ENCODE measurements at places on chromosomes 3 and 15. TPM values are rescaled to one million over a fixed set of nuclear protein-coding genes. Genes with fewer than 3 reads are reported as not detected.
A peak's percentile ranks its signal among the peaks of the same experiment; 100 is the strongest.

IL17RC gene
- total RNA-seq, result 0.93 TPM

HIGD2B gene
- 0.30 TPM for total RNA-seq

PBRM1 gene
- 66.2 TPM for total RNA-seq

ATP13A5 gene
- total RNA-seq, result not detected

C2CD4A gene
- 1.8 TPM for total RNA-seq

SLC9A9 gene
- 5.2 TPM for total RNA-seq

CCRL2 gene
- total RNA-seq, result 2.5 TPM

FBXW12 gene
- not detected for total RNA-seq

KATNBL1 gene
- total RNA-seq, result 39.2 TPM

CCR1 gene
- total RNA-seq, result 0.17 TPM

METTL6 gene
- 29.6 TPM for total RNA-seq

CCR3 gene
- not detected for total RNA-seq

RAD51 gene
- 73.2 TPM for total RNA-seq

MGA gene
- 35.6 TPM for total RNA-seq

DNA sequence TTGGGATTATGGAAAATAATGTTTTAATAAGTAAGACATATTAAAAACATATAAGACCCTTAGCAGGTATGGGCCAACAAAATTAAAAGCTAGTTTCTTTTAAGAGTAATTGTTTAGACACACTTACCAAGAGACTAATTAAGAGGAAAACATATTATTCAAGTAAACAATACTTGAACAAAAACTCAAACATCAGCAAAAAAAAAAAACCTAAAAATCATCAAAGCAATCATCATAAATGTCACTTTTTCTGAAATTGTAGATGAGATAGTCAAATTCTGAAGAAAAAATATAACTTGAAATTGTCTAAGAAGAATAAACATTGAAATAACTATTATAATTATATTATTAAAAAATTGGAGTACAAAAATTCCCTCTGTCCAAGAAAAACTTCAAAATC, 1318.2 kb downstream of the ZPLD1 start:
- H3K27ac ChIP-seq, result no peak overlapping the region
- no peaks in the 10 kb centered on the region for H3K4me1 ChIP-seq
- no peak for DNase-seq
- no peak overlapping the region for H3K4me3 ChIP-seq
- H3K27me3 ChIP-seq, result no peaks in the 10 kb centered on the region
- H3K36me3 ChIP-seq, result no peaks in the 10 kb centered on the region

- H3K36me3 ChIP-seq, result peaks cover 2% of the 10 kb centered on the region
- H3K27me3 ChIP-seq, result peaks cover 12% of the 10 kb centered on the region
- peak overlapping the region; percentile 96 for H3K4me3 ChIP-seq
- H3K4me1 ChIP-seq, result peaks cover 22% of the 10 kb centered on the region
- no peak for DNase-seq
- H3K27ac ChIP-seq, result peak overlapping the region; percentile 87
These were observed 672 bp downstream of the NEDD4 start for GRCh38 chr15:55992769-55993110.

DNA sequence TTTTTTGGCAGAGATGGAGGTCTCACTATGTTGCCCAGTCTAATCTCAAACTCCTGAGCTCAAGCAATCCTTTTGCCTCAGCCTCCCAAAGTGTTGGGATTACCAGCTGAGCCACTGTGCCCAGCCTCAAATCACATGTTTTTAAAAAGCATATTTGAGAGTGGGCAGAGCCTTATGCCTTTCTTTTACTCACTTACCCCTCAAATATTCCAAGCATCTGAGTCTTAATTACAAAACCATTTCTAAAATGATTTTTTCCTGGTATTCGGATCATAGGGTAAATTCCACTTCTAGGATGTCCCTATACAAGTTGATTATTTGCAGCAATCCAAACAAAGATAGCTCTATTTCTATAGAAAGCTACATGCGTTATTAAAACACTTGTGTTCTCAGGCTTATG, 106.1 kb downstream of the RFTN1 start:
- H3K4me1 ChIP-seq, result peaks cover 21% of the 10 kb centered on the region
- no peaks in the 10 kb centered on the region for H3K27me3 ChIP-seq
- H3K27ac ChIP-seq, result no peak overlapping the region
- no peak for DNase-seq
- H3K36me3 ChIP-seq, result peaks cover 2% of the 10 kb centered on the region

GRCh38 chr3:40299721-40300335, 9.7 kb upstream of the EIF1B start:
- H3K27ac ChIP-seq, result no peak overlapping the region
- no peak overlapping the region for H3K4me3 ChIP-seq
- H3K36me3 ChIP-seq, result no peaks in the 10 kb centered on the region

- H3K27ac ChIP-seq, result no peak overlapping the region
- no peaks in the 10 kb centered on the region for H3K4me1 ChIP-seq
- H3K4me3 ChIP-seq, result no peak overlapping the region
These were observed 7.0 kb upstream of the NIPA2 start for GRCh38 chr15:22831473-22831872.

DNA sequence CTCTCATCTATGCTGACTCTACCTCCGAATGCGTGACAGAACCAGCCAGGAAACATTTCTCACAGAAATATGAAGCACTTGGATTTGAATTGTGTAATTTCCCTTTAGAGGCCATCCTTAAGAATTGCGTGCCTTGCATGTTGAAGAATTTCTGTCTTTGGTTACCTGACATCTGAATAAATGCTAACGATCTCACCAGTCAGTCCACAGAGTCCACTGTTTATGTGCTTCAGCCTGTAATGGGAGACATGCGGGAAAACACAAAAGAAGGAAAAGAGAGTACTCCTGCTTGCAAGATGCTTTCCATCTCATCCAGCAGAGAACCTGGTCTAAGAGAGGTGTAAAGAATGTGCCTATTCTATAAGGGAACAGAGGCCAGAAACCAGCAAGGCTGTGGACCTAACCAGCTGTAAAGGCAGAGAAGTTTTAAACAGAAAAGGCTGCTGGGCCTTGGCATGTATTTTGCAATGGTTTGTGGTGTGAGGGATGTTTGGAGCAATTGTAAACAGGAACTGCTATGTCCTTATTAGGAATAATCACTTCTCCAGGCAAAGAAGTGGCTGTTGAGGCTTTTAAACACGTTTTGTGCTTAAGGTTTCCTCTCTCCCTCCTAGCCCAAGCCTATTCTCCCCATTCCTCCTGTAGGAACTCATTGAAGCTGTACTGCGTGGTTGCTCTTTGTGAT, 36.4 kb upstream of the BOC start:
- no peak for DNase-seq
- no peak overlapping the region for H3K4me3 ChIP-seq
- peaks cover 10% of the 10 kb centered on the region for H3K27me3 ChIP-seq
- no peaks in the 10 kb centered on the region for H3K4me1 ChIP-seq

GRCh38 chr3:161343986-161344385, 27.3 kb downstream of the SPTSSB start:
- peaks cover 63% of the 10 kb centered on the region for H3K27me3 ChIP-seq
- no peak for DNase-seq
- H3K4me1 ChIP-seq, result peaks cover 10% of the 10 kb centered on the region
- H3K27ac ChIP-seq, result no peak overlapping the region
- no peaks in the 10 kb centered on the region for H3K36me3 ChIP-seq

DNA sequence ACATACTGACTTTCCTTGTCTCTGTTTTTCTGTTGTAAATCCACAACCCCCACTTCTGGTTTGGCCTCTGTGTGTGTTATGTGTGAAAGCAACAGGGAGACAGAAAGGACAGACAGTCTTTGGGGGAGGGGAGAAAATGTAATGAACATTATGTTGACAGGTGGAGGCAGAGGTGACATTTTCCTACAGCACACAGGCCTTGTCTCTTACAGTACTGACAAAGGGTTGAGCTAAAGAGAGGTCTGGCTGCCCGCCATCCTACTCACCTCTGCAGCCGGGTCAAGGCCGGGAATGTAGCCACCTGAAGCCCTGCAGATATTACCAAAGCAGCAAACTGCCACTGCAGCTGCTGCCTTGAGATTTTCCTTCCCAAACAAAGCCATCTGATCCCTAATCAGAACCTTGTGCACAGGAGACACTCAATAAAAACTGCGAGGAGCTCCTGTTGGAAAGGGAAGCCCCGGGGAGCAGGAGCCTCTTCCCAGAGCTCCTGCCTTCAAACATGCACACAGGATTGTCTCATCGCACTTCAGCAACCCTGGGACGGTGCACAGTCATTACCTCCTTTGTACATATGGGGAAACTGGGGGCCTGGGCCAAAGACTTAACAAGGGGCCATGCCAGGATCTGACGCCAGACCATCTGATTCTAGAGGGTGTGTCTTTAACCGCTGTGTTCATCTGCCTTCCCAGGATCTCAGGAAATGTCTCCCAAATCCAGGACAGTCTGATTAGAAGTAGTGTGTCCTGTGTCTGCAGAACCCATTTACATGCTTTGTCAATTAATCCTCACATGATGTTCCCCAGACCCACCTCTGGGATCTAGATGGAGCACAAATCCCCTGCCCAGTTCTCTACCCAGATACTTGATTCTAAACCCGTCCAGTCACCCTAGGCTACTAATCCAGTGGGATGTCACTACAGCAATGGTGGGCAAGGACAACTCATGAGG, 14.2 kb downstream of the MYO5C start:
- no peaks in the 10 kb centered on the region for H3K36me3 ChIP-seq
- H3K4me3 ChIP-seq, result no peak overlapping the region
- DNase-seq, result no peak
- H3K27me3 ChIP-seq, result no peaks in the 10 kb centered on the region
- no peak overlapping the region for H3K27ac ChIP-seq

GRCh38 chr3:131109156-131109555, 82.5 kb downstream of the NEK11 start:
- no peaks in the 10 kb centered on the region for H3K36me3 ChIP-seq
- H3K4me1 ChIP-seq, result no peaks in the 10 kb centered on the region
- DNase-seq, result no peak
- no peak overlapping the region for H3K4me3 ChIP-seq
- no peaks in the 10 kb centered on the region for H3K27me3 ChIP-seq

GRCh38 chr3:118991775-118992174, 42.9 kb downstream of the IGSF11 start:
- H3K36me3 ChIP-seq, result no peaks in the 10 kb centered on the region
- H3K27me3 ChIP-seq, result peaks cover 7% of the 10 kb centered on the region
- no peak overlapping the region for H3K27ac ChIP-seq
- no peak for DNase-seq

- peak overlapping the region; percentile 58 for H3K4me3 ChIP-seq
- H3K27me3 ChIP-seq, result no peaks in the 10 kb centered on the region
- H3K36me3 ChIP-seq, result peaks cover 32% of the 10 kb centered on the region
- peaks cover 48% of the 10 kb centered on the region for H3K4me1 ChIP-seq
- no peak for DNase-seq
These were observed 610.0 kb downstream of the FOXP1 start for GRCh38 chr3:70973558-70973957.

- no peak overlapping the region for H3K27ac ChIP-seq
- H3K4me3 ChIP-seq, result no peak overlapping the region
- DNase-seq, result no peak
- H3K4me1 ChIP-seq, result peaks cover 9% of the 10 kb centered on the region
- no peaks in the 10 kb centered on the region for H3K27me3 ChIP-seq
These were observed 437 bp downstream of the MKRN2OS start for GRCh38 chr3:12544652-12545472.

- H3K4me3 ChIP-seq, result no peak overlapping the region
- H3K36me3 ChIP-seq, result peaks cover 11% of the 10 kb centered on the region
- DNase-seq, result peak; percentile 6
- no peaks in the 10 kb centered on the region for H3K4me1 ChIP-seq
- no peak overlapping the region for H3K27ac ChIP-seq
- H3K27me3 ChIP-seq, result no peaks in the 10 kb centered on the region
These were observed 683.0 kb downstream of the TBL1XR1 start for GRCh38 chr3:176514297-176514696.

DNA sequence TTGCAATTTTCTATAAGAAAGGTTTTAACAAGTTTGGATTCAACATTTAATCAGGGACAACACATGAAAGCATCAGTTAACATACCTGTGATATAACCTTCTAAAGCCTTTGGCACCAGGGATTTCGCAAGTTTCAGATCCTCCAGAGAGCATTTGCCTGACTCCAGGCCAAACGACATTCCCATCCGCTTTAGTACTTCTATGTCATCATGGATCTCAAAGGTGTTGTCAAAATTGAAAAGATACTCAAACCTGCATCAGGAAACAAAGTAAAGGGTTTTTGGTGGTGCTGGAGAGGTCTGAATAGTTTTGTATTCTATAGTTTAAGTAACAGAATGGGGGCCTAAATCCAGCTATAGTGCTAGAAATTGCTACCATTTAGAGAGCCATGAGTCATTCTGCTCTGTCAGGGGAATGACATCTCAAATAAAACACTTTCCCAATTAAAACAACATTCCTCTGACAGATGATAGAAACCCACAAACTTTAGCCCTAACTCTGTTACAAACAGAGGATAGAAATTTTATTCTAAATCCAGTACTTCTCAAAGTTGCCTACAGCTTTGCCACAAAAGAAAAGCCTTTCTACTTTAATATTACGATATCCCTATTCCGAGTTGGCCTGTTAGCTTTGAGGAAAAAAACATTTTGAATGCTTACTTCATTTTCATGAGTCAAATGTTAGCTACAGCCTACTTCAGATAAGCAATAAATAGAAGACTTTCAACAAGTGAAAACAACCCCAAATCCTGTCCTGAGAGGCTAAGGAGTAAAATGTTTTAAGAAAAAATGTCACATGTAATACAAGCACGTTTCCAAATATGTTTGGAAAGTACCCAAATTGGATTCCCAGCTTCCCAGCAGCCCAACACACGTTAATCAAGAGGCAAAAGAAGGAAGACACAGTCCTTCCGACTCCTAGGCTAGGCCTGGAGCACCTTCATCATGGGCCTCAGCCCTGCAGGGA, 83.4 kb downstream of the ATP1B3 start:
- H3K36me3 ChIP-seq, result no peaks in the 10 kb centered on the region
- H3K4me1 ChIP-seq, result peaks cover 6% of the 10 kb centered on the region
- no peak overlapping the region for H3K4me3 ChIP-seq
- H3K27ac ChIP-seq, result no peak overlapping the region

- no peak overlapping the region for H3K27ac ChIP-seq
- peaks cover 6% of the 10 kb centered on the region for H3K36me3 ChIP-seq
- no peaks in the 10 kb centered on the region for H3K27me3 ChIP-seq
- no peak for DNase-seq
These were observed 463.1 kb upstream of the ARHGEF26 start for GRCh38 chr3:153658136-153658535.

GRCh38 chr15:79953951-79954444, 17.0 kb downstream of the BCL2A1 start:
- H3K4me1 ChIP-seq, result peaks cover 24% of the 10 kb centered on the region
- no peak overlapping the region for H3K4me3 ChIP-seq
- no peak overlapping the region for H3K27ac ChIP-seq
- no peaks in the 10 kb centered on the region for H3K27me3 ChIP-seq
- no peaks in the 10 kb centered on the region for H3K36me3 ChIP-seq
- DNase-seq, result no peak

- H3K4me1 ChIP-seq, result peaks cover 12% of the 10 kb centered on the region
- no peaks in the 10 kb centered on the region for H3K27me3 ChIP-seq
- H3K36me3 ChIP-seq, result peaks cover 17% of the 10 kb centered on the region
- DNase-seq, result no peak
- H3K27ac ChIP-seq, result no peak overlapping the region
- H3K4me3 ChIP-seq, result no peak overlapping the region
These were observed 326.1 kb downstream of the LPP start for GRCh38 chr3:188480011-188480410.

Measured in activated T-cell treated with anti-CD3 and anti-CD28 coated beads, Interleukin-2, amount 50 U/mL, for 72 hours (primary cell).